MG63 (cell line): ENCODE measurements at places on chromosomes 16 and 17.
A peak's percentile ranks its signal among the peaks of the same experiment; 100 is the strongest.

DNA sequence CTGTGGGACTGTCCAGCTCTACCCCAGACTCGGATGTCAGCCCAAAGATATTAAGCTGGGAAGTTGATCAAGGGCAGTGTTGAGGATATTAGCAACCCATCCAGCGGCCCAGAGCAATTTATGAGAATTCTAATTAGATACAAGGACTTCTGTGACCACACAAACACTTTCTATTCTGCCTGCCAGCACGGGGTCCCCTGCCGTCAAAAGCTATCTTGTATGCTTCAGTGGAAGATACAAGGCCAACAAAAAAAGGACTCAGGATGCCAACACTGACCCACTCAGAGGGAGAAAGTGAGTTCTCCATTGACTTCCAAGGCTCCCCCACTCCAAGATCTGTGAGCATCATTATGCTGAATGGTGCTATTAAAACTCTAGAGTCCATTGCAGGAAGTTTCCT lies 390.7 kb downstream of the GRIN2A start:
- no peak for DNase-seq

GRCh38 chr16:59385491-59385890 lies 651.4 kb upstream of the GOT2 start:
- peak; percentile 9 for DNase-seq

DNA sequence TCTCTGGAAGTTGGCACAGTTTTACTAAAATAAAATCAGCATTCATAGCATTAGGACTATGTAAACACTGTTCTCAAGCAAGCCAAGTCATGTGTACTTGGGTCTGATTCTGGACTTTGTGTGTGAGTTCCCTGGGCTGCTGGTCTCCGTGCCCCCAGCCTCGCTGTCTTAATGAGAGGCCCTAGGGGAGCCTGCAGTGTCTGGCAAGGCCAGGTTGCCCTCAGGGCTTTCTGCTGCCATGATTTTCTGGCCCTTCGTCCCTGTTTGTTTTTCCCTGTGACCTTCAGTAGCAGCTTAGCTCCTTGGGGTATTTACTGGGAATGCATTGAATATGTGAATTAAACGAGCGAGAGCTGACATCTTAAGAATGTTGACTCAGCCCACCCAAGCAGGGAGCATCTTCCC lies 161.8 kb downstream of the RPTOR start:
- DNase-seq, result no peak

DNA sequence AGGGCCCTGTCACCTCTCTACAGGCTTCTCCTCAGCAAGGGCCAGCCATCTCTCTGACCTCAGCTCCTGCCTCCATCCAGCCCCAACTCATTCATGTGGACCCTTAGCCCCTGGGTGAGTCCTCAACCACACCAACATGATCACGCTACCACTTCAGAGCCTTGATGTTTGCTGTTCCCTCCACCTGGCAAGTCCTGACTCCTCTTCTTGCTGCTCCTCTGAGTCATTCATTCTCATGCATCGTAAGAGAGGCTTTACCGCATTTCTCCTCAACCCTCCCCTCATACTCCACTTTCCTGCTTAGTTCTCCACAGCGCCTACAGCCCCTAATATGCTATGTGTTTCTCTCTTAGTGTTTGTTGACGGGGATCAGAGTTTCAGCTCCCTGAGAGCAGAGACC lies 99.9 kb downstream of the C17orf67 start:
- DNase-seq, result no peak

- DNase-seq, result no peak
Measured at GRCh38 chr17:5431949-5432556, 6.9 kb downstream of the C1QBP start.

DNA sequence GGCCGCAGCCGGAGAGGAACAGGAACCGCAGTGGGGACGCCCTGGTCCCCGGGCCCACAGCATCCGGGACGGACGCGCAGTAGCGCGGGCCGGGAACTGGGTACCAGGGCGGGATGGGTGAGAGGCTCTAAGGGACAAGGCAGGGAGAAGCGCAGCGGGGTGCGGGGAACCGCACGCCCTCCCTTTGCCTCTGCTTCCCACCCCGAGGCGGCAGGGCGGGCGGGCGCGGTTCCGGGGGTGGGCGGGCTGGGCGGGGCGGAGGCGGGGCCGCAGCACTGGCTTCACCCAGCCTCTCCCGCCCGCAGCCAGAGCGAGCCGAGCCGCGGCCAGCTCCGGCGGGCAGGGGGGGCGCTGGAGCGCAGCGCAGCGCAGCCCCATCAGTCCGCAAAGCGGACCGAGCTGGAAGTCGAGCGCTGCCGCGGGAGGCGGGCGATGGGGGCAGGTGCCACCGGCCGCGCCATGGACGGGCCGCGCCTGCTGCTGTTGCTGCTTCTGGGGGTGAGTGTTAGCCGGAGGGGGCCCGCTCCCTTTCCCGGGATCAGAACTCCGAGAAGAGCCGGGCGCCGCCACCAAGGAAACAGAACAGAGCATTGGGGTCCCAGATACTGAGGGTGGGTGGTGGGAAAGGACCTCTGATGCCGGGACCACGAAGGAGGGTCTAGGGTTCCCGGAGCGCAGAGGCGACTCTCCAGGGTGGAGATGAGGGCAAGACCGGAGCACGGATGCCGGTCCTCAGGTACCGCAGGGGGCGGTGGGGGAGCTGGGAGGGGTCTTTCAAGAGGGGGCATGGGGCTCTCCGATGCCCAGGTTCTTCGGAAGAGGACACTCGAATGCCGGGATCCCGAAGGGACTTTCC lies at the start of gene NGFR:
NGFR (plus strand) TSS at position 308 of the 856 bp plus-strand sequence; CDS start at position 433, 125 bp downstream.
- peak; percentile 65 for DNase-seq

DNA sequence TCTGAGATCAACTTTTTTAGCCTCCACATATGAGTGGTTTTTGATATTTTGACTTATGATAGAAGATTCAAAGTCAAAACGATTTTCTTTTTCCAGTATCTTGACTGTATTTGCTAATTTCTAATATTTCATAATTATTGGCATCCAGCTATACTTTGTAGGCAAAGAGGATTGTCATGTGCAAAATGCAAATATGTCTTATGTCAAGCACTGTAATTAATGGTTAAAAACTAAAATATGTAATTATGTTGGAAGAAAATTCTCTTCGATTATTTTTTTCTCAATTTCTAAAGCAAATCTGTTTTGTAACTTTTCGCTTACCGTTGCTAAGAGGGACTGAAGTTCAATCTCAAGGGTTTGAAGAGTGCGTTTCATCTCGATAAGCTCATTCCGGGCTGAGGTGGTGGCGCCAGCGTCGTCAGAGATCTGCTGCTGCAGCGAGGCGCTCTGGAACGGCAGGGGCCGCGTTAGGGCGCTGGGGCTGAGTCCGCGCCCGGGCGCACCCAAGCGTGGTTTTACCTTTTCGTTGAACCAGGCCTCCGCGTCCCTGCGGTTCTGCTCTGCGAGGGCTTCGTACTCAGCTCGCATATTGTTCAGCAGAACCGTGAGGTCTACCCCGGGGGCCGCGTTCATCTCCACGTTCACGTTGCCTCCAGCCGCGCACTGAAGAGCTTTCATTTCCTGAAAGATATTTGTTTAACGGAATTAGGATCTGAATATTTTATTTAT lies 3.0 kb downstream of the KRT27 start:
- peak; percentile 31 for DNase-seq

DNA sequence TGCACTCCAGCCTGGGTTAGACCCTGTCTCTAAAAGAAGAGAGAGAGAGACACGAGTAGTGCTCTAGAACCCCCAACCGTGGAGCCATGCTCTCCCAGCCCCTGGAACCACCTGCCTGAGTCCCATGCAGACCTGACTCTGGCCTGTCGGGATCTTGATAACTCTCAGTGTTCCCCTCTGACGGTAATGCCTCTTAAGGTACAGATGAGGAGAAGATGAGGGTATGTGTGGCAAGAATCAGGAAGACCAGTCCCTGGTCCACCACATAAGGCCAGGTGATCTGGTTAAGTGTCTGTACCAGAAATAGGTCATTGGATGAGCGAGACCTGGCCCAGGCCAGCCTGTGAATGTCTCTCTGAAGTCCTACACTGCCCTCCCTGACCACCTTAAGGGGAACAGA lies 18.4 kb downstream of the OSBPL7 start:
- no peak for DNase-seq

DNA sequence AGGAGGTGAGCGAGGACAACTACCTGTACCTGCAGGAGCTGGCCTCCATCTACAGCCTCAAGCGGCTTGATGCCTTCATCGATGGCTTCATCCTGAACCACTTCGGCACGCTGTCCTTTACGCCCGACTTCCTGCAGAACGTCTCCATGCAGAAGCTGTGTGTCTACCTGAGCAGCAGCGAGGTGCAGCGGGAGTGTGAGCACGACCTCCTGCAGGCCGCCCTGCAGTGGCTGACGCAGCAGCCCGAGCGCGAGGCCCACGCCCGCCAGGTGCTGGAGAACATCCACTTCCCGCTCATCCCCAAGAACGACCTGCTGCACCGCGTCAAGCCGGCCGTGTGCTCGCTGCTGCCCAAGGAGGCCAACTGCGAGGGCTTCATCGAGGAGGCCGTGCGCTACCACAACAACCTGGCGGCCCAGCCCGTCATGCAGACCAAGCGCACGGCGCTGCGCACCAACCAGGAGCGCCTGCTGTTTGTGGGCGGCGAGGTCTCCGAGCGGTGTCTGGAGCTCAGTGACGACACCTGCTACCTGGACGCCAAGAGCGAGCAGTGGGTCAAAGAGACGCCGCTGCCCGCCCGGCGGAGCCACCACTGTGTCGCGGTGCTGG lies 9.0 kb downstream of the KLHL36 start:
- DNase-seq, result no peak

DNA sequence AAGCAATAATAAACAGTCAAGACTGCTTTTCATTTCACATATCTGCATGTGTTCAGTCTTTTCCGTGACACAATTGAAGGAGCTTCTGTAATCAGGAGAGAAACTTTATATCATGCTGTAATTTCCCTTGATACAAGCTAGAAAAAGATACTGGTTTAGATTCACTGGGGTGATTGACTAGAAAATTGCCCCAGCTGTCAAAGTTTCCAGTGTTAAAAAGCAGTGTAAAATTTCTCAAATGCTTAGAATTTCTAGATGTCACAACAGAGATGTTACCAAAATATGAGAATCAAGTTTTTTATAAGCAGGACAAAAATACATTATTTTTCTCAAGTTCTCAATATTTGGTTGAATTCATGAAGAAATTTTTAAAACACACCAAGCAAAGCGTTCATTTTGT lies 292.4 kb upstream of the HSBP1 start:
- DNase-seq, result no peak

DNA sequence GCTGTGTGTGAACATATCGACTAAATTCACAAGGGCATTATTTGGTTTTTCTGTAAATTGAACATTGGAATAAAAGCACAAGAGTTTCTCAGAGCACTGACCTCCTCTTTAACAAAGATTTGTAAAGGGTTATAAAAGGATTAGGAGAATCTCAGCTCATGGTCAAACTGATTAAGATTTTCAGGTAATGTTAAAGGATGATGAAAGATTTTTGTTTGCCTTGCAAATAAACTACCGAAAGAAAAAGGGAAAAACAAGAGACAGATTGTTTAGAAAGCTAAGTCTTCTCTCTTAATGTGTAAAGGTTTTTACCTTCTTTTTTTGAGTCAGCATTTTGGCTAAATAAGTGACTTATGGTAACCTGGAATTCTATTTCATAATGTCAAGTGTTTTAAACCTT lies 47.6 kb upstream of the MED9 start:
- no peak for DNase-seq

- DNase-seq, result no peak
Measured at GRCh38 chr17:61461967-61462718, 9.9 kb downstream of the TBX4 start.

- DNase-seq, result no peak
Measured at GRCh38 chr17:43935926-43936261, 6.4 kb downstream of the PPY start.

GRCh38 chr16:17329391-17329790 lies 141.4 kb downstream of the XYLT1 start:
- no peak for DNase-seq

- no peak for DNase-seq
Measured at GRCh38 chr17:53950207-53950857, 127.6 kb downstream of the KIF2B start.

- no peak for DNase-seq
Measured at GRCh38 chr17:48620461-48621139, 5.5 kb upstream of the HOXB8 start.

DNA sequence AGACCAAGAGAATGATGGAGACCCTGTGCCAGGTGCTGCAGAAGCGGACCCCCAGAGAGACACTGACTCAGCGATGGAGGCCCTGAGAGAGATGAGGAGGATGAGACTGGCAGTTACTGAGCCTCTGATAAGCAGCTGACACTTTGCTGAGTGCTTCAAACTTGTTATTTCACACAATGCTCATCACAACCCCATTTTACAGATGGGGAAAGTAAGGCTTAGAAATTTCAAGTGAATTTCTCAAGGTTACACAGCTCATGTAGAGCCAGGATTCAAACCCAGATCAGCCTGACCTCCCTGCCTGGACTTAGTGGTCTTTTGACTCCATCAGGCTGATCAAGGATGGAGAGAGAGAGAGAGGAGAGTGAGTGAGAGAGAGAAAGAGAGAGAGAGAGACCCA lies 27.2 kb downstream of the MRM1 start:
- DNase-seq, result no peak

DNA sequence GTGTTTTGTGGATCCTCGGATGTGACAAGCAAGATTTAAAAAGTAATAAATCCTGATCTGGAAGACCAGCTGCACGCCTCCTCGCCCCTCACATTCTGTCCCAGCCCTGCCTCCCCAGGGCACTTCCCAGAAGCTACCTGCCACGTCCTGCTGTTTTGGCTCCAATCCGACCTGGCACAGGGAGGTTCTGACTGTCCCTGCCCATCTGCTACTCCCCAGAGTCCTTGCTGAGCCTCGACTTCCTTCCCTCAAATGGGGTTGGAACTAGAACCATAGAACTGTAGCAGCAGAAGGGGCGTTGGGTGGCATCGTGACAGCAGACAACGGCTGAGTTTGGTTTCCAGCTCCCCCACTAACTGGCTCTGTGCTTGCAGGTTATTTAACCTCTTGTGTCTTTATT lies 71.7 kb downstream of the RPH3AL start:
- DNase-seq, result no peak

DNA sequence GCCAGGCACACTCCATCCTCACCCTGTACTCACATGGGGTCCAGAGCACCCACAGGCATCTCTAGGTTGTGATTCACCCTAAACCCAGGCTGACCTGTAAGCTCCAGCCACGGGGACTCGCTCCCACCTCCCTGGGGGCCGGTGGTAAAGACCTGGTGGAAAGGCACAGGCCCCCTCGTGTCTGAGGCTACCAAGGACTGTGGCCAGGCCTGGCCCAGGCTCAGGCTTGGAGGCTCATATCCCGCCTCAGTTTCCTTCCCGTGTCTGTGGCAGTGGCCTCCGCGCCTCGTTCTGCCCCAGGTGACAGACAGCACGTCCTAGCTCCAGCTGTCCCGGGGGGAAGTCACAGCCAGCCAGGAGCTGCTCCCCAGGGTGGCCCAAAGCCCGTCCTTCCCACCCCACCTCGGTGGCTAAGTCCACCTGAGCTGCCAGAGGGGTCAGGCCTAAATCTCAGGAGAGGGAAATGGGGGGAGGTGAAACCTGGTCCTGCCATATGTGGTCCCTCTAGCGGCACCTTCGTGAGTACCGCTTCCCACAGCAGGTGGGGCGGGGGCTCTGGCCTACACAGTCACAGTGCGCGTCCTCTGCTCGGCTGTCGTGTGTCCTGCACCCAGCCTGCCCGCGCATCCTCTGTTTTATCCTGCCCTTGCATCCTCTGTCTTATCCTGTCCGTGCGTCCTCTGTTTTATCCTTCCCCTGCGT lies 12.6 kb downstream of the CDH15 start:
- DNase-seq, result no peak

- DNase-seq, result no peak
Measured at GRCh38 chr16:80526418-80527061, 14.3 kb upstream of the DYNLRB2 start.
